ENCODE measurements at places on chromosomes 5 and 9.

- DNase-seq: no peak
Observed at GRCh38 chr5:133114933-133115310, 63.1 kb downstream of the HSPA4 start.

GRCh38 chr5:75862872-75863271, 145.6 kb upstream of the POC5 start:
- DNase-seq: no peak

- no peak for DNase-seq
Observed at GRCh38 chr5:761854-762710, 22.4 kb downstream of the ZDHHC11B start.

GRCh38 chr5:116640236-116640635, 65.6 kb upstream of the SEMA6A start:
- DNase-seq: no peak

- no peak for DNase-seq
Observed at GRCh38 chr9:131773911-131774379, 34.1 kb upstream of the RAPGEF1 start.

- no peak for DNase-seq
Observed at GRCh38 chr9:36729906-36730305, 157.2 kb downstream of the MELK start.

DNA sequence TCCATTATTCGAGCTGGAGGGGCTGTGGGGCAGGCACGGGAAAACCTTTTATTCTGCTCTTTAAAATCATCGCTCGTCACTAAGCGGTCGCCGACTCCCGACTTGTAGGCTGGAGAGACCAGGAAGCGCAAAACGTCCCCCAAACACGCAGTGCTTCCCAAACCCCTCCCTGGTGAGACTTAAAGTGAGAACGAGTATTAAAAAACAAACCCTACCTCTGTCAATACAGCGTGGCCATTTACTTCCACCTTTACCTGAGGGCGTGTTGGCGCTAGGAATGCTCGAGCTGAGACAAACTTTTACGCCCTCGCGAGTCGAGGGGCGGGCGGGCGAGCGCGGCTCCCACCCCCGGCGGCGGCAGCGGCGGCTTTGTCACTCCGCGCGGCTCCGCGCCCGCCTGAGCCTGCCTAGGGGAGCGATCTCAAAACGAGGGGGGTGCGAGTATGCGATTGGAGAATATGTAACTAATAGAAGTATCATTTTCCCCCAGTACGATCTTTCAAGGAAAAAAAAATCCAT, at the start of gene NR2F1-AS1:
NR2F1-AS1 (minus strand) TSS at position 293 of the 519 bp plus-strand sequence.
- no peak for DNase-seq

GRCh38 chr5:126947146-126948010, 83.0 kb downstream of the MARCHF3 start:
- no peak for DNase-seq

DNA sequence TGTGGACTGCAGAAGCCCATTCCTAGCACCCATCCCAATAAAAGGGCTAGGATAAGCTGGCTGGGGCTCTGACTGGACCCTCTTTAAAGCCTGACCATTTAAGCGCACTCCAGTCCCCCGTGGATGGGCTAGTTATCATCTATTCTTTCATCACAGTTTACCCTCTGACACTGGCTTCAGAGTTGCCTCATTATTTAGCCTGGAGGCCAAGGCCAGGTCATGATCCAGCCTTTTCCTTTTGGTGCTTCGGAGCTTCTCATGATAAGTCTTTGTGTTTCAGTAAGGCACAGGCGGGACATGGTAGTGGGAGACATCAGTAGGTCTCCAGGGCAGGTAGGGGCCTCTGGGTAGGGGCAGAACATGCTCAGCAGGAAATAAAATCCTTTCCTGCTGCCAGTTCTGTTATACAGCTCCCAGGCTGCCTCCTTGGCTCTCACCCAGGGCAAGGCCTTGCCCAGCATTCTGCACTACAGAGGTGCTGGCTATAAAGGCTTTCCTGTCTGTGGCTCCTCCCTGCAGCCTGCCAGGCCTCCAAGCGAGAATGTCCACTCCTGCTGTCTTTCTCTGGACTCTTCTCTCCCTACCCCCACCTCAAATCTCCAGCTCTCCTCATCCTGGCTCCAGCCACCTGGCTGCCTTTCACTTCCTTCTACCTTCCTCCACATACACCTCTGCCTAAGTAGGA, 128.8 kb downstream of the FSTL4 start:
- DNase-seq: no peak

Data from stimulated activated CD8-positive, alpha-beta memory T cell treated with anti-CD3 and anti-CD28 coated beads, Interleukin-2, amount 100 ng/mL, for 1 hour (primary cell).